Activated CD4-positive, CD25-positive, alpha-beta regulatory T cell (primary cell): ENCODE measurements at places on chromosomes 5 and 9.

DNA sequence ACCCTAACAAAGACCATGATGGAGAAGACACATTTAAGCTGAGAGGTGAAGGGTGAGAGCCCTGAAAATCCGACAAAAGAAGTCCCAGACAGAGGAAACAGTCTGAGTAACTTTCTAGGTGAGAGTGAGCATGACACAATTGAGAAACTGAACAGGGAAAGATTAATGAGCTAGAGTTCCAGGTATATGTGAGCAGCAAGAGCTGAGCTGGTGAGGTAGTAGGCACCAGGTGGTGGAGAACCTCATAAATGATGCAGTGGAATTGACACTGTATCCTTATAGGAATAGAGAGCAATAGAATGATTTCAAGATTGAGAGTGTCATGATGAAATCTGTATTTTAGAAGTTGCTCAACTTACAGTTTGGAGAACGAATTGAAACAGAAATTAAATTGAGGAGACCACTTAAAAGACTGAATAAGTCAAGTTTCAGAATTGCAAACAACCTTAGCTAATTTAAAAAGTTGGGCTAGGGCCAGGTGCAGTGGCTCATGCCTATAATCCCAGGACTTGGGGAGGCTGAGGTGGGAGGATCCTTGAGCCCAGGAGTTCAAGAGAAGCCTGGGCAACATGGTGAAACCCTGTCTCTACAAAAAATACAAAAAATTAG lies 89.8 kb downstream of the NREP start:
- DNase-seq: no peak

- no peak for DNase-seq
Observed at GRCh38 chr5:119524485-119524884, 72.2 kb downstream of the HSD17B4 start.

- DNase-seq: no peak
Observed at GRCh38 chr5:113371721-113372196, 63.0 kb downstream of the TSSK1B start.

DNA sequence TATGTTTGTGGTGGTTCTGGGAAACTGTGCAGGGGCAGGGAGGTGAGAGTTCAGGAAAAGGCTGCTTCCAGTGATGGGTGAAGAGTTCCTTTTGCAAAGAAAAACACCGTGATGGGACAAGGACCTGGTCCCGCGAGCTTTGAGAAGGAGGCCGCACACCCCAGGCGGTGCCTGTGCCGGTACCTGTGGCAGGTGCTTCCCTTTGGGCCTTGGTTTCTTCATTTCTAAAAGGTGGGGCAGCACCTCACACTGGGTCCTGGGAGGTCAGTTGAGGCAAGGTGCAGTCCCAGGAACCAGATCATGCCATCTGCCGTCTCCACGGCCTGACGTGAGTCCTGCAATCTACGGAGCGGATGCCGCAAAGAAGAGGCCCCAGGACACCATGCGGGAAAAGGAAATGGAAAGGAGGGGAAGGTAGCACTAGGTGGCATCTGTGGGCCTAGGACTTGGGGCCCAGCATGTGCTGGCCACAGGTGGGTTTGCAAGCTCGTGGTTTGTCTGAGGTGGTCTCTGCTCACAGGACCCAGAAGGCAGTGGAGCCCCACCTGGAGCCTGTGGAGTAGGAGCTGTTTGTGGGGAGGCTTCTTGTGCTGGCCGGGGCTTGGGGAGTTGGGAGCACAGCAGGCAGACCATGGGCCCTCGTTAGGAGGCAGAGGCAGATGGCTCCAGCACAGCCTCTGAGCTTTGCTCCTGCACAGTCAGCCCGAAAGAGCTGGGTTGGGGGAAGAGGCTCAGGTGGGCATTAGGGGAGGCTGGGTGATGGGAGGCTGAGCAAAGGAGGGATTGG lies 131.6 kb downstream of the CACNA1B start:
- no peak for DNase-seq

DNA sequence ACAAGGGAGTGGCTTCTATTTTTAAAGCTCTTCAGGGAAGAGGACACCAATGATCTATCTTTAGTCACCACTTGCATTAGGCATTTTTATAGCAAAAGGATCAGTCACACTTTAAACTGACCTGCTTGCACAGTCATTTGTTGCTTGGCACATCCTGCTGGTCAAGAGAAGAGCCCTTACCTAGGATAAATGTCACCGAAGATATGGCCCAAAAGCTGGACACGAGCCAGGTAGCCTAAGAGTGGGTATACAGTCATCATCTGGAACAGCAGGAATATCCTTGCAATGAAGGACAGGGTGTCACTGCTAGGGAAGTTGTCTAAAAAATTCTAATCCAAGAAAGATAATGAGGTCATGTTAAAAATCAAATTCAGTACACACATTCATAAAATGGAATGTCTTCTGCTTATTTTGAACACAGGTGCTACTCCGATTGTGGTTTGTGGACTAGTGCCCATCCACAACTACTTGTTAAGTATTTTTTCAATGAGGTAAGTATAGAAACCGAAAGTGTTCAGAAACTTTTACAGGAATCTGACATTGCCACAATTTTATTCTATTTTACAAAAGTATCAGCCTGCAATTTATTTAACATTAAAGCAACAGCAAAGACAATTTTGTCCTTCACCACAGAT lies 78.4 kb downstream of the SLC38A9 start:
- DNase-seq: no peak

DNA sequence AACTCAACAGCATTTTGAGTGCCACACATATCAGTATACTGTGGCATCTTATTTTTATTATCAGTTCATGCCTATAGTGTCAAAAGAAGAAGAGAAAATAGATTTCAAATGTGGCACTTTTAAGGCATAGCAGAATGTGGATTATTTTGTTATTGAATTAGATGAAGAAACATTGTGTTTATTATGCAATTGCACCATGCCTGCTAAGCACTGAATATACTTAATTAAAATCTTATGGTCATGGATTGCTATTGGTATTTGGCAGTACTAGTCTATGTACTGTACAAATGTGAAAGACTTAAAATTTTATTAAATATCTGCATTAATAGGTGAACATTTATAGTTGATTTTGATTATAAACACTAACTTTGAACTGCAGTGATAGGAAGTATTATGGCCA lies 128.8 kb downstream of the FER start:
- DNase-seq: no peak
